Small intestine (tissue), 16 donors: ENCODE measurements at places on chromosomes 2 and 18. TPM values are rescaled to one million over a fixed set of nuclear protein-coding genes. Genes with fewer than 3 reads are reported as not detected.

The FOXI3 gene
- polyA plus RNA-seq = not detected

The MALL gene
- 192 TPM for polyA plus RNA-seq

The RESP18 gene
- not detected for polyA plus RNA-seq

The DNAH6 gene
- 1.4 TPM for polyA plus RNA-seq

The DES gene
- polyA plus RNA-seq = 24.6 TPM

The CTAGE1 gene
- polyA plus RNA-seq = 0.10 TPM

The PSMG2 gene
- polyA plus RNA-seq = 76.5 TPM

The GYPC gene
- polyA plus RNA-seq = 14.5 TPM

The IL1F10 gene
- 0.25 TPM for polyA plus RNA-seq

DNA sequence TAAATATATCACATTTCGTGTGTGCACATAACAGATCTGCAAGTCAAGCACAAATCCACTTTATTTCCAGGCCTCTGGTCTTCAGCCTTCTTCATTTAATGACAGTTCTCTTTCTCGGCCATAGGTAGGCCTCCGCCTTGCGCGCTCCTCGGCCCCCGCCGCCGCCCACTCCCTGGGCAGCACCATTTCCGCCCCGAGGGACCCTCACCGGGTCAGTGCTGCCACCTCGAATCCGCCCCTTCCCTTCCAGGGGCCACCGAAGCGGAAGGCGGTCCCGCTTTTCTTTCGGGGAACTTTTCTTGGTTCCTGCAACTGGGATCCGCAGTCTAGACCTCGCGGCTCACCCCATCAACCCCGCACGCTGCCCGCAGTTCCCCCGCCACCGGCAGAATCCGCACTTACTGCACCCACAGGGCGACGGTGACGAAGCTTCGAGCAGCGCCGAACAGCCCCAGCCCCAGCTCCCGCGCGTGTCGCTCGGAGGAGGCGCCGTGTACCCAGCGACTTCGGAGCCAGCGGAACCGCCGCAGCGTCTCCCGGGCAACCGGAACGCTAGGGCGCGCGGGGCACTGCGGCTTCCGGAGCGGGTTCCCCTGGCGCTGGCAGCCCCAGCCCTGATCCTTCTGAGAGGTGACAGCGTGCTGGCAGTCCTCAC is at the start of gene CDKL4:
Gene CDKL4, minus strand, starts transcription at position 502 of the 655 bp plus-strand sequence.
- peak within 1 kb of the TSS; percentile 15 for H3K4me3 ChIP-seq
- no peaks in the 10 kb centered on the region for H3K4me1 ChIP-seq
- no peak within 1 kb of the TSS for H3K27ac ChIP-seq

- no peaks in the 10 kb centered on the region for H3K27me3 ChIP-seq
- no peak overlapping the region for H3K4me3 ChIP-seq
- DNase-seq = no peak
- H3K27ac ChIP-seq = no peak overlapping the region
Measured at GRCh38 chr2:226994775-226995174, 158.9 kb downstream of the RHBDD1 start.

DNA sequence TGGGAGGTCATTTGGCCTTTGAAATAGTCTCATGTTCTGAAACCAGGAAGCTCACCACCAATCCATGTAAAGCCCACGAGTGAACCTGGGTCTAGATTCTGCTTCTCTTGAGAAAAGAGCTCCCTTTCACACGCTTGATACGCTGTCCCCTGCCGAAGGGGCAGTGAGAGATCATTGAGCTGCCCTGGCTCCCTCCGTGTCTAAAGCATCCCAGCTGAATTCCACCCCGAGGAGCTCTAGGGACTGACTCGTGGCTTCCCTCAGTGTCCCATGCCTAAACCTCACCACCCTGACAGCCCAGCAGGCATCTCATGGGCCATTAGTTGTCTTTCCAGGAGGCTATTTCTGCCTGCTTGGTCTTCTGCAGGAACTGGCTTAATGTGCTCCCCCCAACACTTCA is 68.6 kb downstream of the COL6A3 start:
- no peaks in the 10 kb centered on the region for H3K27me3 ChIP-seq
- H3K4me3 ChIP-seq = no peak overlapping the region
- no peaks in the 10 kb centered on the region for H3K4me1 ChIP-seq

GRCh38 chr2:223860809-223861738 is 23.7 kb upstream of the AP1S3 start:
- no peak overlapping the region for H3K4me3 ChIP-seq
- H3K4me1 ChIP-seq = peaks cover 2% of the 10 kb centered on the region
- H3K27me3 ChIP-seq = no peaks in the 10 kb centered on the region
- peak; percentile 97 for DNase-seq
- H3K27ac ChIP-seq = peak overlapping the region; percentile 84
- H3K36me3 ChIP-seq = no peaks in the 10 kb centered on the region

- H3K36me3 ChIP-seq = no peaks in the 10 kb centered on the region
- DNase-seq = no peak
- no peak overlapping the region for H3K4me3 ChIP-seq
- H3K27me3 ChIP-seq = no peaks in the 10 kb centered on the region
Measured at GRCh38 chr2:102420290-102420689, 2.7 kb upstream of the IL18RAP start.

DNA sequence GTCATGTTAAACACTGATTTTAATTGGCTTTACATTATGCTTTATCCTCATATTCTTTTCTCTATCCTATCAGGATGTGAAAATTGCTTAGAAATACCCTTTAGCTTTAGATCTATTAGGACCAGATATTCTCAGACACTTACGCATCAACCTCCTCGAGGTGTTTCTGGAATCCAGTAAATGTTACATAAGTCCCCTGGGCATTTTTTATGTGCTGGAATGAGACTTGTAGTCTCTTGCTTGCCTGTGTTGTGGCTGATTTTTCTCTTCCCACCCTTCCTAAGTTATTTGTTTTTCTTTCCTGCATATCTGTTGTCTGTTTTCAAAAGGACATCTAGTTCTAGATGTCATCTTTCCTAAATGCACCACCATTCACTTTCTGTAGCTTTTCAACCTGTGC is 197.1 kb downstream of the CCDC85A start:
- H3K4me1 ChIP-seq = no peaks in the 10 kb centered on the region
- no peak overlapping the region for H3K27ac ChIP-seq
- H3K36me3 ChIP-seq = no peaks in the 10 kb centered on the region

DNA sequence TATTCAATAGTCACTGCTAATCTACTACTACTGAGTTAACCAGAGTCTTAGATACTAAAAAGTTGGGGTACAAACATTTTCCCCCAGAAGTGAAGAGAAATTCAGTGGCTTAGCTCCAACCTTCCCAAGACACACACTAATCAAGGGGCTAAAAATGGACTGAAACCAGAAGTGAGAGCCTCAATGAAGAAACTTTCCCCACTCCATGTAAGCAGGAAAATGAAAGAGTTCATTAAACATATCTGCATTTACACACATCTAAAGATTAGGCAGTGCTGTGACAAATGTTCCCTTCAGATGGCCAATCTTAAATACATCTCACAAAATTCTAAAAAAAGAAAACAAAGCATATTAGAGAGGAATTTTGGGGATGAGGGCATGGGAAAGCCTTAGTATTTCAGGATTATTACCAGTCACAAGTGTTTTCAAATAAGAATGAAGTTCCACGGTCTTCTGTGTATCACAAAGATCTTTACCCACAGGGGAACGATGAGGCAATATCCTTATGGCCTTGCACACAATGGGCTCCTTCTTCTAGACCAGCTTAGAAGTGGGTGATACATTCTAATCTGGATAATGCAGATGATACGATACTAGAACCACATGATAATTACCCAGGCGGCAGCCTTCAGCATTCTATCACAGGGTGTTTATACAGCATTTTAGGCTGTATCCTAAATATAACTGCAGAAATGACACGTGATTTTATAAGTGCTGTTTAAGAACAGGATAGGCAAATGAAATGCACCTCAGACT is 17.1 kb downstream of the ANKRD44 start:
- no peaks in the 10 kb centered on the region for H3K36me3 ChIP-seq
- H3K4me1 ChIP-seq = no peaks in the 10 kb centered on the region
- peak overlapping the region; percentile 59 for H3K27ac ChIP-seq

- DNase-seq = no peak
- no peak overlapping the region for H3K27ac ChIP-seq
- H3K4me1 ChIP-seq = no peaks in the 10 kb centered on the region
Measured at GRCh38 chr2:189614585-189614984, 34.0 kb upstream of the SLC40A1 start.

DNA sequence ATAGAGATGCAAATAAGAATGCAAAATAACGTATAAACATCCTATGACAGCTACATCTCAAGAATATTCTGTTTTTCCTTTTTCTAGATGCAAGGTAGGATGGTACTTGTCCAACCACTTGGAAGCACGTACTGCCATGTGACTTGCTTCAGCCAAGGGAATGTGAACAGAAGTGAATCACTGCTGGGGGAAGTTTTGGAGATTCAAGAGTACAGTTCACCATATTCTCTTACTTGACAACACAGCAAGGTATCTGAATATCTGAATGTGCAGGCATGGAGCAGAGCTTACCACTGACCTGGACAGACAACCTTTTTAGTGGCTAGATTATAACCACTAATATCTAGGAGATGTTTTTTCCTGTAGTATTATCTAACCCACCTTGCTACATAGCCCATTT is 53.0 kb downstream of the TRIP12 start:
- peaks cover 5% of the 10 kb centered on the region for H3K36me3 ChIP-seq
- H3K27me3 ChIP-seq = no peaks in the 10 kb centered on the region
- no peak for DNase-seq
- no peak overlapping the region for H3K27ac ChIP-seq
- no peaks in the 10 kb centered on the region for H3K4me1 ChIP-seq

- no peaks in the 10 kb centered on the region for H3K36me3 ChIP-seq
- H3K4me1 ChIP-seq = no peaks in the 10 kb centered on the region
- no peak overlapping the region for H3K4me3 ChIP-seq
- H3K27ac ChIP-seq = no peak overlapping the region
- no peaks in the 10 kb centered on the region for H3K27me3 ChIP-seq
Measured at GRCh38 chr2:37782155-37782673, 110.8 kb upstream of the CDC42EP3 start.
